ENCODE measurements at places on chromosomes 3 and 15.

GRCh38 chr3:173398111-173398479 is 551 bp downstream of the NLGN1 start:
- DNase-seq: peak; percentile 90

GRCh38 chr3:10395671-10396070 is 74.8 kb upstream of the SEC13 start:
- no peak for DNase-seq

- no peak for DNase-seq
Measured at GRCh38 chr3:40268802-40269524, 40.5 kb upstream of the EIF1B start.

GRCh38 chr3:126154391-126155279 is 25.8 kb downstream of the ALDH1L1 start:
- no peak for DNase-seq

- DNase-seq: no peak
Measured at GRCh38 chr3:129185783-129186182, 2.1 kb upstream of the CNBP start.

- no peak for DNase-seq
Measured at GRCh38 chr15:39354189-39354588, 226.7 kb upstream of the THBS1 start.

DNA sequence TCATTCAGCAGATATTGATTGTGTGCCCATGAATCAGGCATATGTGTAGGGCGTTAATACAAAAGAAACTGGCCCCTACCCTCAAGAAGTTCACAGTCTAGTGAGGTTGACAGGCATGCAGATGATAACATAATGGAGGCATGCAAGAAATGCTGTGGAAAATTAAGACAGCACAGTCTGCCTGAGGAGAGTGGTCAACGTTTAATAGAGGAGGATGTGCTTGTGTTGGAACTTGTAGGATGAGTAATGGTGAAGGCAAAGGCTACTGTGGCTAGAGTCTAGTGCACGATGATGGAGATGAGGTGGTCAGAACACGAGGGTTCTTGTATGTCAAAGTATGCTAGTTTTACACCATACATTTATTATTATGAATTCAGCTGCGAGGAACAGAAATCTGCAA is 295.7 kb downstream of the SOX2 start:
- DNase-seq: no peak

- DNase-seq: no peak
Measured at GRCh38 chr3:14876921-14877333, 58.2 kb downstream of the FGD5 start.
